Stimulated activated CD8-positive, alpha-beta memory T cell treated with anti-CD3 and anti-CD28 coated beads, Interleukin-4, amount 100 ng/mL, for 1 hour (primary cell): ENCODE measurements at places on chromosomes 3 and 15.

DNA sequence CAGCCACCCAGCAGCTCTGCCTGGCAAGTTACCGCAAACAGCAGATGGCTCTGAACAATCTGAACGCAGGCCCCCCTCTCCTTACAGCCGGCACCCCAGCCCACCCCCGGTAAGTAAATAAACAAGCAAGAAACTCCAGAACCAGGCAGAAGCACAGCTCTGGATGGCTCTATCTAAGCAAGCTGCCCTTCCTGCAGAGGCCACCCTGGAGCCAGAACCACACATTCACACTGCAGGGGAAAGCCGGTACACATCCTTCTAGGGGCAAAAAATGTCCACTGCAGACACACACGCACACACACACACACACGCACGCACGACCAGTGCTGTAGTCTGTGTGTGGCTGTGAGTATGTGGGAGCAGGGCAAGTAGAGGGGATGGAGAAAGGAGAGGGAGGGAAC, 63.9 kb downstream of the ADCY5 start:
- no peak for DNase-seq

DNA sequence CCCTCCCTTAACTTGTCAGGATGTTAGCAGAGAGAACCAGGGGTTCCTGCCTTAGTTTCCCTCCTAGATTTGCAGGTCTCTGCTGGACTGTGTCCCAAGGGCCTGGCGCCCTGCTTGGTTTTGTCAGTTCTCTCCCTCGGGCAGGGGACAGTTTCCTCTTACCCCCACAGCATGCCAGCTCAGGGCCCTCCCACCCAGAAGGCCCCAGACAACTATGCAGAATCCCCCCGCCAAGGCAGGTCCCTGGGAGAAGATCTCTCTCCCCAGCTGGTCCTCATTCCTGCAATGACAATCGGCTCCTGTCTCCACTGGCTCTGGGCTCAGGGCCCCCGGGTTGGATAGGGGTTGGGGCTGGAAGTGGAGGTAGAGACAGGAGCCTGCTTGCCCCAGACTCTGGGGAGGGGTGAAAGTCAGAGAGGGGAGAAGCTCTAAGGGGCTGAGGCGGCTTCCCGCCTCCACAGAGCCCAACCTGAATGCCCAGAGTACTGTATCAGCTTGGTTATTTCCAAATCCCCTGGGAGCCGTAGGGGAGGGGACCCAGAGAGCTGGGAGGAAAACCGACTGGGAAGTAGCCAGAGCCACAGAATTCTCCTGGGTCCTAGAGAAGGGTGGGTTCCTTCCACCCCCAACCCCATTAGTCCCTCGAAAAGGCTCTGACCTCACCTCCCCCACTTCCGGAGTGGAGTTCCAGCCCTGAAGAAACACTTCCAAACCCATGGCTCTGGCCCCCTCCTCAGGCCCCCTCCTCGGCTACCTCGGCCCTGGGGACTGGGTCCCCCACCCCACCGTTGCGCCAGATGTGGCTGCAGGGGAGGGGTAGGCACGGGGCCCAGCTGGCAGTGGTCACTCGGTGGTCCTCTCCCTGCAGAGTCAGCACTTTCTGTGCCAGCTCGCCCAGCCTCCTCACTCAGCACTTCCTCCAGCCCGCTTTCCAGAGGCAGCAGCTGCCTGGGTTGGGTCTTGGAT, 3.8 kb upstream of the LOXL1 start:
- DNase-seq = no peak

DNA sequence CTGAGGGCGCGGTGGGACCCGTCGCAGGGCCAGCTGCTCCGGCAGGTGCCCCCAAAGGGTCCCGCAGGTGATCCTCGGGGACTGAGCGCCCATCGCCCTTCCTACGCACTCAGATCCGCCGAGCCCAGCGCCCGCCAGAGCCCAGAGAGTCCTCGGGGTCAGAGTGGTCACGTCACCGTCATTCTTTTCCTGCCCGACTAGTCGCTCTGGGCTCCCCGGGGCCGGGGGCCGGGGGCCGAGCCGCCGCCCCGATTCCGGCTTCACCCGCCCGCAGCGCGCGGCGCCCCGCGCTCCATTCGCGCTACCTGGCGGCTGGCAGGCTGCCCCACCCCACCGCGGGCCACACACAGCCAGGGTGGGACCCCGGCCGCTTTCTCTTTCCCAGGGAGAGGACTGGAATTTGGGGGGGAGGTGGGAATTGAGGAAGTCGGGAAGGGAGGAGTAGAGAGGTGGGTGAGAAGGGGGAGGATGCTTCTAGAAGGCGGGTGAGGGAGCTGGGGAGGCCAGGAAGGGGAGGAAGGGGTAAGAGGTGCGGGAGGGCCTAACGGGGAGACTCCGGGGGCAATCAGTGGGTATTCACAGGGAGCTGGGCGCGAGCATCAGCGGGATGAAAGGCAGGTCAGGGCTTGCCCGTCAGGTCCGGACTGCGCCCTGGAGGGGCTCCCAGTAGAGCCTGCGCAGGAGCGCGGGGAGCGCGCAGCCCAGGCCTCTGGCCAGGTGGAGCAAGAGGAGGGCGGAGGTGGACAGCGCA, 36.1 kb upstream of the EPHB3 start:
- DNase-seq = no peak

DNA sequence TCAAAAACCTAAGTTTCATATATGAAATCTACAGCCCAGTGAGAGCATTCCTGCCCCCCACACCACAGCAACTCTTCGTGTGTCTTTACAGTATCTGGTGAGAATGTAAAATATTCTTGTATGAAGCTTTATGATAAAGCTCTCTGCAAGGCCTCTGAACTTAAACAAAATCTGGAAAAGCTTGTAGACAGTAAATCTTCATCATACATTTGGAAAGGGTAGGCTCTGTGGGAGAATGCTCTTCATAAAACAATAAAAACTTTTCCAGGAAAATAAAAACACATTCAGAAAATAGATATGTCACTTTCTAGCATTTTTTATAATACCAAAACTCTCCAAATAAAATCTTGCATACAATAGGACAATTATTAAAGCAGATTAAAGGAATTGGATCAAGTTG, 1009.5 kb downstream of the NAALADL2 start:
- no peak for DNase-seq

DNA sequence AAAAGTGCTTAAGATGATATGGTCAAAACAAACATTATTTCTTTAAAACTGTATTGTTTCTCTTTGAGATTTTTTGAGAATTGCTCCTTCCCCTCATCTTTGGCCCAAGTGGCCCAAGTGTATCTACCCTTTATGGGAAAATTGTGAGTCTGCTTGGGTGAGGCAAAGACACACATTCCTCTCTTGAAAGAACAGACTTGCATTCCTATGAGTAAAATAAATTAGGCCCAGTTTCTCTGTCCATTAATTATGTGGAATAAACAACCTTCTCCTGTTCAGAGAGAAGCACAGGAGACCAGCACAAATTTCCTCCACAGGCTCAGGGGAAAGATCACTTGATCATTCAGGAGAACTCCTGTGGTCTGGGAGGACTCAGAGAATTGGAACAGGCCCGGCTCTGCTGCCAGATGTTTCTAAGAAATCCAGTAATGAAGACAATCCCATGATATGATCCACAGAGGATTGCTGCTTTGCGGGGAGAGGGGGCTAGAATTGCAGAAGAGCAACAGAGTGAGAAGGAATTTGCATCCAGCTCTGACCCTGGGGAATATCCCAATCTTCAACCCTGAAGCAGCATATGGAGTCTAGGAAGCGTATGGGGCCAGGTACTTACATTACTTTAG, 53.8 kb upstream of the BOC start:
- DNase-seq = no peak

DNA sequence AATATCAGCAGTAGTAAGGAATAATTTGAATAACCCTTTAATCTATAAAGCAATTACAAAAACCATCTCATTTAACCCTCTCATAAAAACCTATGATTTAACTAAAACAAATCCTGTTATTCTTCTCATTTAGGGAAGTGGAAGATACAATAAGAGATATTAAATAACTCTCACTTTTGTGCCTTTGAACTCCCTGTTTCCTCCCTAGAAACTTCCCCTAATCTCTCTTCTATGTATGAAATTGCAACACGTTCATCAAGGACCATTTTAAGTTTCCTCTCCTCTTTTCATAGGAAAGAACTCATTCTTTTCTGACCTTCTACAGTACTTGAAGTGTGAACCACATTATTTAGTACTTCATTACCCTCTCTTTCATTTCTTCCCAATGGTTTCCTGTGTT, 18.8 kb upstream of the FAM81A start:
- no peak for DNase-seq

GRCh38 chr3:123013876-123014275, 13.7 kb downstream of the SEMA5B start:
- no peak for DNase-seq

- DNase-seq = no peak
Observed at GRCh38 chr15:50151476-50151875, 30.5 kb upstream of the SLC27A2 start.

GRCh38 chr3:69232482-69232881, 110.1 kb upstream of the LMOD3 start:
- DNase-seq = no peak
